ENCODE measurements at places on chromosomes 16 and 17.

- DNase-seq, result no peak
These were observed 11.2 kb downstream of the PIK3R5 start for GRCh38 chr17:8954339-8954738.

DNA sequence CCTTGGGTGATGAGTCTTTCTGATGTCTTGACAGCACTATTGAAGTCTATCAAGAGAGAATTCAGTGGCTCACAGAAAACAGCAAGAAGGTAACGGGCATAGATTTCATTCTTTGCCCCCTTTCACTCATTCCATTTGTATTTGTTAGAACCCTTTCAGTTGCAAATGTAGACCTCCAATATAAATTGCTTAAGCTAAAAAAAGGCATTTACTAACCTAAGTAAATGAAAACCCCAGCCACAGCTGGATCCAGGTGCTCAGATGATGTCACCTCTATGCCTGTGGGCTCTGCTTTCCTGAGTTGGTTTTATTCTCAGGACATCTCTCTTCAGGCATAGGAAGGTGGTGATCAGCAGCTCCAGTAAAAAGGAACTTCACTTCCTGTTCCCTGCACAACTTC is 11.1 kb downstream of the VWA3A start:
- DNase-seq, result no peak

GRCh38 chr17:40457369-40457768 is 14.1 kb downstream of the IGFBP4 start:
- peak; percentile 34 for DNase-seq

GRCh38 chr16:49529411-49530045 is 155.9 kb downstream of the C16orf78 start:
- DNase-seq, result no peak

DNA sequence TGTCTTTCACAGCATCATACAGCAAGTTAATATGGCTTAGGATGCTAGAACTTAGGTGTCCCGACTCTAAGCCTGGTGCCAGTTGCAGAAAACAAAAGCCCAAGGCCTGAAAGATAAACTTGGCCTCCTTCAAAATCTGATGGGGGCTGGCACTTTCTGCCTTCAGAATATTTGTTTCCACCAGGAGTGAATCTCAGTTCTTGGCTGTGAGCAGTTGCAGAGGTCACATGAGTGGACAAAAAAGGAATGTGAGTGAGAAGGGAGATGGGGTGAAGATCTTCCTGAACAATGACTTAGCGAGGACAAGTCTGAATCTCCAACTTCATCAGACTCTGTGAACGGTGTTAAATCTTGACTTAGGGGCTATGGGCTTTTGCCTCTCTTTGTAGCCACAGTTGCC is 46.6 kb downstream of the HOXB1 start:
- DNase-seq, result no peak

DNA sequence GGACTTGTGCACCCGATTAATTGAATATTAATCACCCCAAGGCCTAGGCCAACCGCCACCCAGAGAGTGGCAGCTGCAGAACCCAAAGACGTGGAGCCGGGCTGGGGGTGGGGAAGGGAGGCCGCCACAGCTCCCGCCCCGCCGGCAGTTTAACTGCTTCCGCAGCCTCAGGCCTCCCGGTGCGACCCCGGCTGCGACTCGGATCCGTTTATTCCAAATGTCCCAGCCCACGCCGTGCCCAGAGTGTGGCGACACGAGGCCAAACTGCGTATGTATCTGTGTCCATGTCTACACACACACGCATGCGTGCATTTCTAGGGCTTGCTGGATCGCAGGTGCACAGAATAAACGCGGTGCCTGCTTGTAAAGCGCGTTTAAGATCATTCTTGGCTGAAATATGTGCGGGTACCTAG is 802 bp upstream of the TOB1 start:
- DNase-seq, result no peak

DNA sequence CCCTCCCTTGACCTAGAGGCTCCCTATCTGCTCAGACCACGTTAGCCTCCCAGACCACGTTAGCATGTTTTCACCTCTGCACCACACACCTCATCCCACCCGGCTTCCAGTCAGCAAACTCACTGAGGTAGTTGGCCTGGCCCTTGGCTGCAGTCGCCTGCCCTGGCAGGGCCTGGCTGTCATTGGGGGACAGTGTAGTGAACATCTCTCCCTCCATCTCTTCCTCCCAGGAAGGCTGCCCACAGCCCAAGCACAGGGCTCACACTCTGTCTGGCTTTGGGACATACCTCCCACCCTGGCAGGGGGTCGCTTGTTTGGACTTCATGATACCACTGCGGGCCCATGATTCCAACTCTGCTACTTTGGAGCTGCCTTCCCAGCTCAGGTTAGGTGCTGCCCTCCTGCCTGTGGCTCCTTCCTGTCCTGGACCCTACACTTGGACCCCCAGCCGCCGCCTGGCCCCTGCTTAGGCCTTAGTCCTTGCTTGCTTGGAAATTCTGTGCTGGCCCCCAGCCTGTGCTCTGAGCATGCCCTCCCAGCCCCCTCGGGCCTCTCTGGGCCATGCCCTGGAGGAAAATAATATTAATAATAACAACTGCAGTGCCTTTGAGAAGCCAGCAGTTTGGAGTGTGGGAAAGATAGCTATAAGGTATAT is 167.7 kb downstream of the COPRS start:
- no peak for DNase-seq

GRCh38 chr17:80936723-80937122 is 54.9 kb upstream of the CHMP6 start:
- no peak for DNase-seq

GRCh38 chr17:79742589-79742918 is 11.8 kb downstream of the ENPP7 start:
- DNase-seq, result no peak

DNA sequence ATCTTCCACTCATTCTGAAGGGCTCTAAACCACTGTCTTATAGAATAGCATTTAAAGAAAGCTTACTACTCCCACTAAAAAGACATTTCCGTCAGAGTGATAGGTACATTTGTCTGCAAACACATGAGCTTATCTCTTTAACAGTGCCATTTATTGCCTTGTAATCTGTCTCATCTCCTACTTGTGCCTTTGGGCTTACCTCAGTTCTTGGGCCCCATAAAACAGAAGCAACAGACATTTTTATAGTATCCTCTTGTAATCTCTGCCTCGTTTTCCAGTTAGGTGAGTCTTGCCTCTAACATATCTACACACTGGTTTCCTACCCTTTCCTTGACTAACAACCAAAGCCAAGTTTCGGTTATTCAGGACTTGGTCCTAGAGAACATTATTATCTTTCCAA is 681.4 kb upstream of the KIF2B start:
- DNase-seq, result no peak

DNA sequence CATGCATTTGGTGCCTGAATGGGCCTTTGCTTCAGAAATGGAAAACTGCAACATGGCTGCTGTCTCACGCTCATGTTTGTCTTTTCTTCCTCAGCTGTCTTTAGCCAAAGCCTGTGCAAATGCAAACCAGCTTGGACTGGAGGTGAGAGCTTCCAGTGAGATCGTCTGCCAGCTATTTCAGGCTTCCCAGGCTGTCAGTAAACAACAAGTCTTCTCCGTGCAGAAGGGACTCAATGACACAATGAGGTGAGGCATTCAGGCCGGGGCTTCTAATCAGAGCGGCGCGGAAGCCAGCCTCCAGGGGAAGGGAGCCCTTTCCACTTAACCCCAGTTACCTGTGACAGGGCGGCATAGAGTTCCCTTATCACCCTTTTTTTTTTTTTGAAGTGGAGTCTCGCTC is 14.3 kb downstream of the CCNF start:
- no peak for DNase-seq

- DNase-seq, result no peak
These were observed 347.5 kb upstream of the ASIC2 start for GRCh38 chr17:33640629-33641028.

GRCh38 chr17:76459674-76460073 is 6.7 kb upstream of the UBE2O start:
- DNase-seq, result no peak

GRCh38 chr17:75603123-75603522 is 15.5 kb downstream of the MYO15B start:
- no peak for DNase-seq

- DNase-seq, result no peak
These were observed 48.4 kb downstream of the TOX3 start for GRCh38 chr16:52498328-52499059.

DNA sequence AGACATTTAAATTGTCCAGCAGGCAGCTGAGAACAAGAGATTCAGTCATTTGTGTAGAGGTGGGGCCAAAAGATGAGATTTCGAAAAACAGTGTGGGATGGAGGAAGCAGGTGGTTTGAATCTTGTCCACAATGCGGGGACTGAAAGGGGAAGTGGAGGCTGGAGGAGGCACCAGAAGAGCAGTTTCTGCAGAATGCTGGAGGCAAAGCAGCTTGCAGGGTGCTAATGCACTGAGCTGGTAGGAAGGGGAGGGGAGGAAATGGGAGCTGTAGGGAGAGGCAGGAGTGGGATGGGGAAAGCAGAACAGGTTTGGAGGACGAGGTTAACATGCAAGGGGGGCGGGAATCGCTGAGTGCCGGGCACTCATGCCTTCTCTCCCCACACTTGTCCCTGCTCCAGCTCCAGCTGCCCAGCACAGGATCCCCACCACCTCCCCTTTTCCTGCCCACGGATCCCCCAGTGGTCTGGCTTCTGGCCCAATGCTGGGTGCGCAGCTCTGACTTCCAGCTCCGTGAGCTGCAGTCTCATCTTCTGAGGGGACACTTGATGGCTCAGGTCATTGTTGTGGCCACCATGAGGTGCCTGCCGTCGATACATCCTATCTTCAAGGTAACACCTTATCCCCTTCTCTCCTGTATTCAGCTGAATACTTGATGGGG is 9.4 kb downstream of the C17orf100 start:
- DNase-seq, result no peak

DNA sequence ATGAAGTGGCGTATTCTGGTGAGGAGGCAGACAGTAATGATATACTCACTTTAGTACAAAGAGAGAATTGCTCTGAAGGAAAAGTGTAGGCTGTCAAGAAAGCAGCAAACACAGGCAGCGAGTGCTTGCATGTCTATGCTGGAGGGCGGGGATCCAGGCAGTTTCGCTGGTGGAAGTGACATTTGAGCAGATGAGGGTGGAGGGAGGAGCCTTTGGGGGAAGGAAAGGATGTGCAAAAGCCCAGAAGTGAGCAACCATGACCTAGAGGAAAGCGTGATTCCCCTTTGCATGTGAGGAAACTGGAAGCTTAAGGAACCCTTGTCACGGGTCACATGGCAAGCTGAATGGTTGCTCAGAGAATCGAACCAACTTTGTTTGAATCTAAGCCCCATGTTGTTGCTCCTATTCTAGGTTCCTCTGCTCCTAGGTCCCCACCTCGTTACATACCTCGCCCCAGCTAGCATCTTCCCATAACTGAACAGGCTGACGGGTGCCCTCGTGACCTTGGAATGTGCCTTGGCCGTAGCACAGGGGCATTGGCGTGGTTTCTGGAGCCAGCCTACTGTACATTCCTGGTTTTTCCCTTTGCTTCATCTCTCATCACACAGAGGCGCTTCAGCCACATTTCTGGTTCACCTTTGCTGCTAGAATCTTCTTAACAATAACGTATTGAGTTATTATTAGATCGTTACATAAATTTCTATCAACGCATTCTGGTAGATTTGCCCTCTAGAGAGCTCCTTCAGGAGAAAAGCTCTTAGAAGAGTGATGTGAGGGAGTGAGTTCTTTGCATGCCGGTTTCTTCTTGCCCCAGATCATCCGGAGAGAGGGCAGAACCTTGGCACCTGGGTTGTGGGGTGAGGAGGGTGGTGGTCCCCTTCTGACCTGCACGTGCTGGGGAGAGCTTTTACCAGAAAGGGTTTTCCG is 191.8 kb downstream of the SNX29 start:
- no peak for DNase-seq

DNA sequence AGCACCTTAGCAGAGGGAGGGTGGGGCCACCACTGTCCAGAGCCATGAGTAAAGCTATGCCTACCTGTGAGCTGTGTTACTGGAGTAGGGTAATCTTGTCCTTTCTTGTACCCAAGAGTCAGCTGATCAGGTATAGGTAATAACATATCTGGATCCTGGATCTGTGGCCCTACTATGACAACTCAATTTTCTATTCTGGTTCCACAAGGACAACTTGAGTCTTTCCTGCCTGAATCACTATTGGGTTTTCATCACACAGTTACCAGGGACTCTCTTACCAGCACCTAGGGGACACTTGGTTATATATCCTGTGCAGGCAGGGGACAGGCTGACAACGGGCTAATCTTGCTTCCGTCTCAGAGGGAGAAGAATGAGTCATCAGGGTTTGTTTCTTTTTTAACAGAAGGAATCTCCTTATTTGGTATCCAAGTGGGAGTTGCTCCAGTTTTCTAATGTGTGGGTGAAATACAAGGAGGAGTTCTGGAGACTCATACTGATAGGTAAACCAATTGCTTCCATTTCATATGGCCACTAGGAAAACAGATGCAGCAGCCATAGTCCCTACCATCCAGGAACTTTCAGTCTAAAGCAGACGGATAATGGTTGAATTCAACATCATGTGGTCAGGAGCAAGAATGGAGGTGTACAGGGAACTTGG is 6.8 kb downstream of the ZNF267 start:
- peak; percentile 55 for DNase-seq

DNA sequence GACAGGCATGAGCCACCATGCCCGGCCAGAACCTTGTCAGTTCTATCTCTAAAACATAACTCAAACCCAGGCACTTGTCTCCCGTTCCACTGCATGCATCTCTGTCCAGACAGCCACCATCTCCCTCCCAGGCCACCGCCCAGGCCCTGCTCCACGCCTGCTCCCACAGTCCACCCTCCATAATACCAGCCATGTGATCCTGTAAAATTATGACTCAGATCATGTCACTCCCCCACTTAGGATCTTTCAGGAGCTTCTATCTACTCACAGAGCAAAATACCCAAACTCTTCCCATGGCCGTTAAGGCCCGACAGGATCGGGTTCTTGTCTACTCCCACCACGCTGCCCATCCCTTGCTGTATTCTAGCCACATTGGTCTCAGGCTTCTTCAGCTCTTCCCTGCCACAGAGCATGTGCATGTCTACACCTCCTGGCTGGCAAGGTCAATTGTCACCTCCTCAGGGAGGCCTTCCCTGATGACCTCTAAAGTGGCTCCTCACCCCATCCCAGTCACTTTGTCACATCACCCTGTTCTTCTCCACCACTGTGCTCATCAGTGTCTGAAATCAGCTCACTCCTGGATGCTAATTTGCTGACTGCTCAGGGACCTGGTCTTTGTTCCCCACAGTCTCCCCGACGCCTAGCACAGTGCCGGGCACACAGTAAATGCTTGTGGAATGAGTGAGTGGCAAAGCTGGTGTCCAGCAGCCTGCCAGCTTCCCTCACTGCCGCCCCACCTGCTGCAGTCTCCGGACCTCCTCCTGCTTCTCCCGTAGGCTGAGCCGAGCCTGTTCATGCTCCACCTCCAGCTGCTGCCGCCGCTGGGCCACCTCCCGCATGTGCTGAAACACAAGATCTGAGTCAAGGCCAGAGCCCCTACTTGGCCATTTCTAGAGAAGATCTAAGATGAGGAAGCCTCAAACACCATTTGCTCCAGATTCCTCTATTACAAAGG is 6.7 kb downstream of the TSPOAP1 start:
- DNase-seq, result no peak

- peak; percentile 32 for DNase-seq
These were observed 56.4 kb downstream of the SLC6A2 start for GRCh38 chr16:55711959-55712876.

DNA sequence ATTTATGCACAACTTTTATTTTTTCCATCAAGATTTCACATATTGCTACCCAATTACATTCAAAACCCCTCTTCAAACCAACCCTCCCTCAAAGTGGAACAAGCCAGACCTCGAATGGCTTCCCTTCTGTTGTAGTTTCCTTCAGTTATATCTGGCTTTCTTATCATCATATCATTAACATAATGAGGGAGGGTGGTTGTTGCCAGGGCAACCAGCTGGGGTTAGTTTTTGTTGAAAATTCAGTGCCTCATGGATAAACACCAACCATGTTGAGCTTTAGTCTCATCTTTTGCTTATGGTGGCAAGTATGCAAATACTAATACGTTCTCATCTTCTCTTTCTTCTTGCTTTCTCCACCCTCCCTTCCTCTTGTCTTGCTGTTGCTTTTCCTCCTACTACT is 359.7 kb downstream of the CDH11 start:
- no peak for DNase-seq
